ENCODE measurements at places on chromosomes 11 and 22. TPM values are rescaled to one million over a fixed set of nuclear protein-coding genes. Genes with fewer than 3 reads are reported as not detected.

CARD18 gene
- total RNA-seq, result not detected

KIAA1671 gene
- 22.4 TPM for total RNA-seq

TMPRSS4 gene
- not detected for total RNA-seq

SCGB1A1 gene
- total RNA-seq, result not detected

SCARF2 gene
- 0.61 TPM for total RNA-seq

ADORA2A gene
- 22.2 TPM for total RNA-seq

GLYAT gene
- total RNA-seq, result not detected

KCNK7 gene
- total RNA-seq, result 1.9 TPM

DDTL gene
- 4.0 TPM for total RNA-seq

TUBA8 gene
- total RNA-seq, result 1.7 TPM

MYBPC3 gene
- not detected for total RNA-seq

GSTT2B gene
- 0.44 TPM for total RNA-seq

IL17REL gene
- total RNA-seq, result 0.07 TPM

OR4A16 gene
- not detected for total RNA-seq

MPZL2 gene
- total RNA-seq, result 4.8 TPM

CEND1 gene
- 4.0 TPM for total RNA-seq

LRRN4CL gene
- 0.20 TPM for total RNA-seq

YAP1 gene
- not detected for total RNA-seq

ASCL2 gene
- total RNA-seq, result not detected

TRIM34 gene
- total RNA-seq, result 9.7 TPM

OR9I1 gene
- not detected for total RNA-seq

NAALAD2 gene
- total RNA-seq, result not detected

NLRP6 gene
- 11.7 TPM for total RNA-seq

TRIM44 gene
- total RNA-seq, result 34.7 TPM

ZFP91 gene
- total RNA-seq, result 54.1 TPM

TEX54 gene
- total RNA-seq, result not detected

DERL3 gene
- 9.0 TPM for total RNA-seq

CCDC89 gene
- total RNA-seq, result 1.4 TPM

INPP5J gene
- total RNA-seq, result 0.34 TPM

PAAF1 gene
- total RNA-seq, result 19.2 TPM

RASL10A gene
- 0.76 TPM for total RNA-seq

OR5P2 gene
- total RNA-seq, result not detected

HBB gene
- not detected for total RNA-seq

POU2AF2 gene
- total RNA-seq, result not detected

ALKBH3 gene
- 33.0 TPM for total RNA-seq

SLC25A45 gene
- 26.0 TPM for total RNA-seq

OR51E2 gene
- not detected for total RNA-seq

KCNQ1OT1 gene
- 0.54 TPM for total RNA-seq

OVCH2 gene
- not detected for total RNA-seq

KRTAP5-11 gene
- not detected for total RNA-seq

APOA1 gene
- total RNA-seq, result 0.32 TPM

ZFTA gene
- total RNA-seq, result 2.2 TPM

POLR2L gene
- 111 TPM for total RNA-seq

C11orf87 gene
- total RNA-seq, result not detected

OR51E1 gene
- not detected for total RNA-seq

APOA5 gene
- total RNA-seq, result not detected

MS4A6E gene
- not detected for total RNA-seq

RHOD gene
- total RNA-seq, result 0.59 TPM

KDM4E gene
- total RNA-seq, result not detected

OR2D2 gene
- total RNA-seq, result 0.20 TPM

SCGB1C1 gene
- total RNA-seq, result not detected

IGSF9B gene
- total RNA-seq, result 89.6 TPM

SCO2 gene
- 9.5 TPM for total RNA-seq

ASRGL1 gene
- 10.1 TPM for total RNA-seq

OR52E1 gene
- total RNA-seq, result not detected

MRGPRF gene
- not detected for total RNA-seq

PKP3 gene
- not detected for total RNA-seq

CFAP300 gene
- not detected for total RNA-seq
